SJCRH30 (cell line): ENCODE measurements at places on chromosomes 16 and 17.

DNA sequence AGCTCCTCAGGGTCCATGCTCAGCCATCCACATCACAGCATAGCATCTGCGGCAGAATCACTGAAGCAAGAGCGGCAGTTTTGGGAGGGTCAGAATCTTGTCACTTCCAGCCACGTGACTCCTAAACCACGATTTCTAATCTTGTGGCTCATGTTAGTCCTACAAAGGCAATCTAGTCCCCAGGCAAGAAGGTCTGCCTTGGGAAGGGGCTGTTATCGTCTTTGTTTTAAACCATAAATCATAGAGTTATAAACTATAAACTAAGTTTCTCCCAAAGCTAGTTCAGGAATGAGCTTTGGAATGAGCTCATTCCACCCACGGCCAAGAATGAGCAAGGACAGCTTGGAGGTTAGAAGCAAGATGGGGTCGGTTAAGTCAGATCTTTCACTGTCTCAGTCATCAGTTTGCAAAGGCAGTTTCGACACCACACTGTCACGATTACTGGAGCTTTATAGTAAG, 20.8 kb upstream of the DNAH17 start:
- H3K4me3 ChIP-seq: no peak overlapping the region
- no peaks in the 10 kb centered on the region for H3K27me3 ChIP-seq
- H3K36me3 ChIP-seq: no peaks in the 10 kb centered on the region
- H3K27ac ChIP-seq: no peak overlapping the region

DNA sequence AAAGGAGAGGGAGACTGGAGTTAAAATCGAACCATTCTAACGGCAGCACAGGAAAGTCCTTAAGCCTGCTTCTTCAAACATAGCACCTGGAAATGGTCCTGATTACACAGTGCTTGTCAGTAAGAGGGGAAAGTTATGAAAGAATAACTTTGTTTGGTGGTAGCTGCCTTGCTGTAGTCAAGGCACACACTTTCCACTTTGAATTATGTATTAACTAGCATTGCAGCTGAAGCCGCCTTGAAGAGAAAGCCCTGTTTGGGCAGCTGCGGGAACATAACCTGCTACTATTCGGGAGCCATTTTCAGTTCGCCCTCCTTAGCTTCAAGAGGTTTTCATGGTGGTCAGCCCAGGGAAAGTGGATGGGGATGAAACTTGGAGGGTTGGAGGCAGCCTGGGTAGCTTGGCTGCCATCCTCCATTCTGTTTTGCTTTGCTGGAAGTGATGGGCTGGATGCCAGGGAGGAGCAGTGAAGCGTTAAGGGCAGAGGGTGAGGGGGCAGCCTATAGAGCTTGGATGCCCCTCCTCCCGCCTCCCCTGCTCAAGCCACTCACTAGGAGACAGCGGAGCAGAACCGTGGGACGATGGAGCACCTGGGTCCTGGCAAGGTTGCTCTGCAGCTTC, 5.3 kb upstream of the HAS3 start:
- no peak overlapping the region for H3K27ac ChIP-seq
- no peaks in the 10 kb centered on the region for H3K36me3 ChIP-seq
- no peaks in the 10 kb centered on the region for H3K4me1 ChIP-seq
- H3K4me3 ChIP-seq: no peak overlapping the region
- no peak for DNase-seq
- no peaks in the 10 kb centered on the region for H3K27me3 ChIP-seq

DNA sequence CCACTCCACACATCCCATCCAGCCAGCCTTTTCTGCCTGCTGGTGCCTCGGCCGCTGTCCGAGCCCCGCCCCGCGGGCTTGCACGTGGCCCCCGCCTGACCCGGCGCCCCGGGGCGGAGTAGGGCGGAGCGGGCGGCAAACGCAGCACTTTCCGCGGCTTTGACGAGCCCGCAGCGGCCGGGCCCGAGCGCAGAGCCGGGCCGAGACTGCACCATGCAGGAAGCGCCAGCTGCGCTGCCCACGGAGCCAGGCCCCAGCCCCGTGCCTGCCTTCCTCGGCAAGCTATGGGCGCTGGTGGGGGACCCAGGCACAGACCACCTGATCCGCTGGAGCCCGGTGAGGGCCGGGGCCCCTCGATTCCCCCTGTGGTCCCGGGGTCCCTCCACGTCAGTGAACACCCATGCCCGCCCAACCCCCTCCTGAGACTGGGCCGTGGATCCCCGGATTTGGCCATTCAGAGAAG, at the start of gene HSF4:
Gene HSF4, plus strand, starts transcription at position 147 of the 463 bp plus-strand sequence. Its CDS starts 67 bp downstream, at position 214.
- no peaks in the 10 kb centered on the region for H3K27me3 ChIP-seq
- peaks cover 15% of the 10 kb centered on the region for H3K4me1 ChIP-seq
- no peak within 1 kb of the TSS for H3K4me3 ChIP-seq

DNA sequence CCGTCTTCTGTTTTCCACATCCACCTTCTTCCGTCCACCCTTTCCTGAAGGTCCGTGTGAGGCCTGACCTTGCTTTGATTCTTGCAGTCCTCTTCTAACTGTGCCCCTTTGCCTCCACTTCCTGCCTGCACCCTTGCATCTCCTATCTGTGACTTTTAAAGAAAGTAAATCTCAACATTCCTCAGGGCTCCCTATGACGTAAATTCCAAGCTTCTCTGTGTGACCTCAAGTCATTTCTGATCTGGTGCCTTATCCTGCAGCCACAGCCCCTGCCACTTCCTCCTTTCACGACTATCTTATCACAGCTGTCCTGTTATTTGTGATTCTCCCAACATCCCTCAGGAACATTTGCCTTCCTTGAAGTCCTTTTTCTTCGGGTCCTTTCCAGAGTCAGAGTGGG, 520.5 kb downstream of the CDH13 start:
- H3K4me1 ChIP-seq: peaks cover 10% of the 10 kb centered on the region
- no peak overlapping the region for H3K4me3 ChIP-seq
- H3K27me3 ChIP-seq: no peaks in the 10 kb centered on the region
- H3K27ac ChIP-seq: no peak overlapping the region

GRCh38 chr17:48556229-48556575, 11.3 kb upstream of the HOXB2 start:
- H3K4me1 ChIP-seq: peaks cover 16% of the 10 kb centered on the region
- peaks cover 10% of the 10 kb centered on the region; the same call in 1 of the 2 replicates for H3K36me3 ChIP-seq
- no peak for DNase-seq
- peak overlapping the region; percentile 62 for H3K4me3 ChIP-seq
- H3K27me3 ChIP-seq: no peaks in the 10 kb centered on the region
- no peak overlapping the region for H3K27ac ChIP-seq

GRCh38 chr16:78962457-78962929, 638.0 kb downstream of the MAF start:
- DNase-seq: no peak
- no peak overlapping the region for H3K27ac ChIP-seq
- no peaks in the 10 kb centered on the region for H3K36me3 ChIP-seq
- no peaks in the 10 kb centered on the region for H3K27me3 ChIP-seq
- H3K4me3 ChIP-seq: no peak overlapping the region
- no peaks in the 10 kb centered on the region; the same call in 1 of the 2 replicates for H3K4me1 ChIP-seq
